ENCODE measurements at places on chromosomes 13 and 19.

- no peak for DNase-seq
These were observed 77.3 kb downstream of the FGF9 start for GRCh38 chr13:21748166-21748565.

DNA sequence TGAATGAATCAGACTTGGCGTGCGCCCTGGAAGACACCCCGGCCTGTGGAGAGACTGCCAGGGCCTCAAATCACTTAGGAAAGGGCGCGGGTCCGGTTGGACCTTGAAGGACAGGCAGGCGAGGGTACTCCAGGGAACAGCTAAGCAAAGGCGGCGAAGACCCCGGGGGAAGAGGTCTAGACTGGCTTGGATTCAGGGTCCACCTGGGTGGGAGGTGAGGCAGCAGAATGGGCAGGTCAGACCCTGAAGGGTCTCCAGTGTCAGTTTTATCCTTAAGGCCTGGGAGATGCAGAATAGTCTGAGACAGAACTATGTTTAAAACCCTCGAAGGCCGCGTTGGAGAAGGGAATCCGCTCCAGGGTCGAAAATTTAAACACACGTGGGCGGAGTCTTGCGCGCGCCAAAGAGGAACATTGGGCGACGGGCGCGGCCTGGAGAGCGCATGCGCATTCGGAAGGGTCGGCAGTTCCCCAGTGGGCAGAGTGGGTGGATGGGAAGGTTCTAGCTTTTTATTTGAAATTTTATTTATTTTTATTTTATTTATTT is 567 bp upstream of the SMG9 start:
- DNase-seq: peak; percentile 19

- no peak for DNase-seq
These were observed 885 bp downstream of the TGFB1 start for GRCh38 chr19:41352609-41353465.

GRCh38 chr13:111789011-111789410 is 277.9 kb upstream of the SOX1 start:
- DNase-seq: no peak

- no peak for DNase-seq
These were observed 12.1 kb downstream of the HNRNPUL1 start for GRCh38 chr19:41276231-41276630.

- no peak for DNase-seq
These were observed 1.9 kb downstream of the GNG8 start for GRCh38 chr19:46634045-46634655.

DNA sequence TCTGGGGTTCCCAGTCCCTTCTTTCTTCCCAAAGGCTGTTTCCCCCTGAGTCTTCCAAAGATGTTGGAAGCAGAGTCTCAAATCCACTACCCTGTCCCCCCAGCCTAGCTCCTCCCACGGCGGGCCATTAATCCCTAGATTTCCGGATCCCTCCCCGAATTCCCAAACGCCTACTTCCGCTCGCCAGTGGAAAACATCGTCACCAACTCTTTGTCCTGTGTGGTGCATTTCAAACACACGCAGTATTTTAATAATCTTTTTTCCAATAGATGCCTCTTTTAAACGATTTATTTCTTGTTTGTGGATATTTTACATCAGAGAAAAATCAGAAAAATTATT is 610 bp downstream of the ZNF791 start:
- DNase-seq: no peak

GRCh38 chr19:17933414-17934129 is 757 bp downstream of the CCDC124 start:
- no peak for DNase-seq

- no peak for DNase-seq
These were observed 5.1 kb upstream of the MKNK2 start for GRCh38 chr19:2055931-2056836.

GRCh38 chr13:109162248-109163036 is 533.0 kb downstream of the MYO16 start:
- no peak for DNase-seq

GRCh38 chr13:27250833-27251165 is 559 bp upstream of the RPL21 start:
- no peak for DNase-seq

GRCh38 chr13:78409172-78409571 is 194.2 kb downstream of the POU4F1 start:
- no peak for DNase-seq

GRCh38 chr19:54493967-54494585 is 8.6 kb upstream of the LAIR2 start:
- DNase-seq: no peak

DNA sequence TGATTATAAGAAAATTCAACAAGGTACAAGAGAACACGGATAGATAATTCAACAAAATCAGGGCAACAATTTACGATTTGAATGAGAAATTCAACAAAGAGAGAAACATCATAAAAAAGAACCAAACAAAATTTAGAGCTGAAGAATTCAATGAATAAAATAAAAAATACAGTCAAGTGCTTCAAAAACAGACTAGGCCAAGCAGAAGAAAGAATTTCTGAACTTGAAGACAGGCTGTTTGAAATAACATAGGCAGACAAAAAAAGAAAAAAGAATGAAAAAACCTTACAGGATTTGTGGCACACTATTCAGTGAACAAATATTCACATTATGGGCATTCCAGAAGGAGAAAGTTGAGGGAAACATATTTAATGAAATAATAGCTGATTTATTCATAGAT is 31.1 kb downstream of the ZNF283 start:
- no peak for DNase-seq

DNA sequence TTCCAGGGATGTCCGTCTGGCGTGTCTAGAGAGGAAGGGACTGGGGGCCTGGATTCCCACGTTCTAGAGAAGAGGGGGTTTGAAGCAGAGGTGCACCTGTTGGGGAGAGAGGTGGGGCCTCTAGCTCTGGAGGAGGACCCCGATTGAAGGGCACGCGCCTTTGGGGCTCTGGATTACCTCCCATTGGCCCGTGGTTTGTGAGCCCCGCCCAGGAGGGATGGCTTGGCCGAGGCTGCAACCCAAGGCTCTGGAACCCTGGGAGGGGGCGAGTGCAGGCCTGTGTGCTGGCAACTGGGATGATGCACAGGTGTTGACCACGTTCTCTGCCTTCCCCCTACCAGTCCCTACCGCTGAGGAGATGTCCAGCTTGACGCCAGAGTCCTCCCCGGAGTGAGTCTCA is 20.2 kb downstream of the TMEM150B start:
- DNase-seq: no peak

DNA sequence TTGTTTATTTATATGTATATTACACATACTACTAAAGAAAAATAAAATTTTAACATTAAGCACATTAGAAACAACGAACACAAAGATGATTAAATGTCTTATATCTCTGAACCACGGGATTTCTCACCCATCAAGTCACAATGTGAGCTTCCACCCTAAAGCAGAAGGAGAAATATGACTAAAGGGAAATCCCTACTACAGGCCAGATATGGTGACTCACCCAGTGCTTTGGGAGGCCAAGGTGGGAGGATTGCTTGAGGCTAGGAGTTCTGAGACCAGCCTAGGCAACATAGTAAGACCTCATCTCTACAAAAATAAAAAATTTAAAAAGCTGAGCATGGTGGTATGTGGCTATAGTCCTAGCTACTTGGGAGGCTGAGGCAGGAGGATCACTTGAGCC is 24.6 kb downstream of the DCT start:
- DNase-seq: no peak

DNA sequence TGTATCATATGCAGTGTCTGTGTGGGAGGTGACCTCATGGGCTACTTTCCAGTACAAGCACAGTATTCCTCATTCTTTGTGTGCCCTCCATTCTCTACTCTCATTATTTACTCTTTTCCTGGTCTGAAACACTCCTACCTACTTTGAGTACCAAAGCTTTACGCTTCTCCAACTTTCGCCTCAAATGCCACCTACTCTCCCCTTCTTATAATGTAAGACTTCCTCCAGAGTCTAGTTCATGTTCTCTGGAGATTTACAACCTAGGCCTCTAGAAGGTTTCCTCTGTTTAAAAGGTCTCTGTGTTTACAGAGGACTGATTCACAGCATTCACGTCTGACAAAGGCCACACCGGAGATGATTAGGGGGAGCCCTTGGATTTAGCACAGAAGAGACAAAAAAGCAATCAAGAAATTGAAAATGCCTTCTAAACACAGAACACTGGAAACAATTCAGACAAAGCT is 302.0 kb downstream of the KLF12 start:
- no peak for DNase-seq

GRCh38 chr19:5006201-5006600 is 37.3 kb downstream of the KDM4B start:
- no peak for DNase-seq

GRCh38 chr13:46171217-46171616 is 10.8 kb downstream of the LCP1 start:
- no peak for DNase-seq

DNA sequence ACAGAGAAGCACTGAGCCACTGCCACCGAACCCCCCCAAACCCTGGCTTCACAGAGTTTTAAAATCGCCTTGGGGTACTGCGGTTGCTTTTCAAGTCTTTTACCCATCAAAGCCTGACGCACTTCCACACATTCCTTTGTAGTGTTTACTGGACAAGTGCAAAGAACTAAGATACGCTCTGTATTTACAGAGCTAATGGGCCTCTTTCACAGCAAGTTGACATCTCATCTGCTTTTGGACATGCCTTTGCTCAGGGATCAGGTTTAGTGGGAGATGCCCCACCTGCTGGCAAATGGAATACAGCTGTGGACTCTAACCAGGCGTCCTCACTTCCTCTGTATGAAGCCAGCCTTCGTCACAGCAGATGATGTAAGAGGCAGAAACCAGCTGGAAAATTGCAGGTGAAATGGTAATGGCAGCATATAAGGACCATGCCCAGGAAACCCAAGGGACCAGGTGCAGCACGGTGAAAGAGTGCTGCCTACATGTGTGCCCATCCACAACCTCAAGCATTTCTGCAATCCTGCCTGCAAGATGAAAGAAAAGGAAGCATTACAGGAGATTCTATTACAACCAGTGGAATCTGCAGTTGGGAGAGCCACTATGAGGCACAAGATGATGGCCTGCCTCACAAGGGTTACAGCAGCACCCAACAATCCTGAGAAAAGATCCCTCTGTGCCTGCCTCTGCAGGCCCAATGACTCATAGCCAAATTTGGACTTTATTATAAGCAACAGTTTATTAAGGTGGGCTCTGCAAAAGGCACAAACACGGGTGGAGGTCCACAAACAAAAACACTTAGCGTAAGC is 34.7 kb downstream of the BRD4 start:
- DNase-seq: no peak

DNA sequence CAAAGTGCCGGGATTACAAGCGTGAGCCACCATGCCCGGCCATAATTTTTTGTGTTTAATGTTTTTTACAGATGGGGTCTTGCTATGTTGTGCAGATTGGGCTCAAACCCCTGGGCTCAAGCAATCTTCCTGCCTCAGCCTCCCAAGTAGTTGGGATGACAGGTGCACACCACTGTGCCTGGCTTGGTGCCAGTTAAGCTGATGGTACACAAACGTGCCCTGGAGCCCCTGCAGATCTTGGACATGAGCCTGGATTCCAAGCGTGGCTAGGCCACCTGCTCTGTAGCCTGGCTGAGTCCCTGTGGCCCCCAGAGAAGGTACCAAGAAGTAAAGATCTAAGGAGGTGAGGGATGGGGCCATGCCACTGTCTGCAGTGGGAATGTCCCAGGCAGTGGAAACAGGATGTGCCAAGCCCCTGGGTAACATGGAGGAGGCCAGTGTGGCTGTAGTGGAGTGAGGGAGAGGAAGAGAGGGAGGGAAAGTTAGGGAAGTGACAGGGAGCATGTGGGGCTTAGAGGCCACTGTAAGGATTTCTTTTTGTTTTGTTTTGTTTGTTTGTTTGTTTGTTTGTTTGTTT is 7.0 kb downstream of the PRODH2 start:
- DNase-seq: no peak

DNA sequence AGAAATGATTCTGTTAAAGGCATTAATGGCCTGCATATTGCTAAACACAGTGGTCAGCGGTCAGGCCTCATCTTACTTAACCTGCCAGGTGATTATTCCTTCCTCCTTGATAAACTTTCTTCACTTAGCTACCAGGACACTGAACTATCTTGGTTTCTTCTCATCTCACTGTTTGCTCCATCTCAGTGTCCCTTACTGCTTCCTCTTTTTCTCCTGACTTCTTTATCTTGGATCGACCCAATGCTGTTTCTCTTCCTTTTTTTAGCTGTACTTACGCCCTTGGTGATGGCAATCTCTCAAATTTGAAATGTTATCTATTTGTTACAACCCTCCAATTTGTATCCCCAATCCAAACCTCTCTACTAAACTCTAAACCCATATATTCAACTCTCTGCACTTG is 7.8 kb upstream of the CLC start:
- DNase-seq: no peak

GRCh38 chr13:42348576-42348975 is 76.6 kb downstream of the AKAP11 start:
- no peak for DNase-seq

GRCh38 chr13:26254583-26255111 is 718 bp downstream of the CDK8 start:
- no peak for DNase-seq

GRCh38 chr19:6979399-6979798 is 41.8 kb downstream of the MBD3L2B start:
- no peak for DNase-seq

- no peak for DNase-seq
These were observed 27.8 kb downstream of the NFIX start for GRCh38 chr19:13022859-13023636.

- DNase-seq: no peak
These were observed 1.2 kb upstream of the BABAM1 start for GRCh38 chr19:17266026-17266425.

DNA sequence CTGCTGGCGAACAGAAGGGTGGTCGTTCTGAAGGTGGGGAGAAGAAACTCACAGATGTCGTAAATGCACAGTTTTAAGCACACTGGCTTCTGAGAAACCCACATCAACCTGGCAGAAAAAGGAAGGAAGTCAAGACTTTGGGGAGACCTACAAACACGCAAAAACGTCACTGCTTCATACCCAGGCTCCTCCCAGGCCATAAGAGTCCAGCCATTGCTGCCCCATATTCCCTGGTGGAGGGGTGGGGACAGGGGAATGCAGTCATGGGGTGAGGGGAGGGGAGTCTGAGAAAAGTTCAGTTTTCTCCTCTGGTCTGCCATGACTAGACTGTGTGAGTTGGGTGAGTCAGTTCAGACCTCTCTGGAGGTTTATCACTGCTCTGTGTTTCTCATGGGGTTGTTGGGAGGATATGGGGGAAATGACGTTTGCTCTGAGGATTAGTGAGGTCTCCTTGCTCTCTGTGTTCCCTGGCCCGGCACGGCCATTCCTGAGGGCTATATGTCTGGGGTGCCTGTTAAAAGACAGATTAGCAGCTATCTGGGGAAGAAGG is 139.0 kb downstream of the FLT1 start:
- DNase-seq: no peak
